ENCODE measurements at places on chromosomes 5 and 9.

DNA sequence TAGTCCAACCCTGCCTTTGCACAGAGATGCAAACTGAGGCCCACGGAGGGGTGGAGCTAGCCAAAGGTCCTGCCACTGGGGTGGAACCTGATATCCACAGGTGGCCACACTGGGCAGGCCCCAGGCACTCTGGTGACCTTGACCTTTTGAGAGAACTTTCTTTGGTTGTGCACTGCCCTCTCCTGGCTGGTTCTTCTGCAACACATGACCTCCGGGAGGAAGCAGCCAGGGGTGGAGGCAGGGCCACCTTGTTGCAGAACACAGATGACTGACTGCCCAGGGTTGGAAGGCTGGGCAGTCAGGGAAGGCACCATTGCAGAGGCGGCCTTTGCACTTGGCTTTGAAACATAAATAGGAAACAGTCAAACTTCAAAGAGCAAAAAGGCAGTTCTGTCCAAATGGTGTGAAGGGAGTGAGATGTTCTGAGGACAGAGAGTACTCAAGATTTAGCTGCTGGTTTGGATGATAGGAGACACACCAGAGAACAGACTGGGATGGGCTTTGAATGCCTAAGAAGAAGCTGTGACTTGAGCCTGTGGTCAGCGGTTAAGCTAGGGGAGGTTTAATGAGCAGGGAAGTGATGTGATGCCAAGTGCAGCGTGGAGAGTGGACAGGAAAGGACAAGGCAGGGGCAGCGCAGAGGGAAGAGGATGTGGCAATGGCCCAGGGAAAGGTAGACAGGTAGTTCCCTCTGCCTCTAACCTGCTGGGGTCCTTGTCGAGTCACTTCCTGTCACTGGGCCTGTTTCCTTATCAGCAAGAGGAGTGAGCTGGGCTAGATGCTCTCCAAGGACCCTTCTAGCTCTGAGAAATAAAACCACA, 6.8 kb upstream of the TCOF1 start:
- DNase-seq, result peak; percentile 13

GRCh38 chr5:98604301-98604700, 169.2 kb upstream of the RGMB start:
- no peak for DNase-seq

GRCh38 chr5:6759983-6760382, 46.8 kb downstream of the TENT4A start:
- no peak for DNase-seq

GRCh38 chr9:125541840-125542243, 165.2 kb downstream of the MAPKAP1 start:
- no peak for DNase-seq

- no peak for DNase-seq
Observed at GRCh38 chr5:108629779-108630528, 117.7 kb upstream of the FER start.

DNA sequence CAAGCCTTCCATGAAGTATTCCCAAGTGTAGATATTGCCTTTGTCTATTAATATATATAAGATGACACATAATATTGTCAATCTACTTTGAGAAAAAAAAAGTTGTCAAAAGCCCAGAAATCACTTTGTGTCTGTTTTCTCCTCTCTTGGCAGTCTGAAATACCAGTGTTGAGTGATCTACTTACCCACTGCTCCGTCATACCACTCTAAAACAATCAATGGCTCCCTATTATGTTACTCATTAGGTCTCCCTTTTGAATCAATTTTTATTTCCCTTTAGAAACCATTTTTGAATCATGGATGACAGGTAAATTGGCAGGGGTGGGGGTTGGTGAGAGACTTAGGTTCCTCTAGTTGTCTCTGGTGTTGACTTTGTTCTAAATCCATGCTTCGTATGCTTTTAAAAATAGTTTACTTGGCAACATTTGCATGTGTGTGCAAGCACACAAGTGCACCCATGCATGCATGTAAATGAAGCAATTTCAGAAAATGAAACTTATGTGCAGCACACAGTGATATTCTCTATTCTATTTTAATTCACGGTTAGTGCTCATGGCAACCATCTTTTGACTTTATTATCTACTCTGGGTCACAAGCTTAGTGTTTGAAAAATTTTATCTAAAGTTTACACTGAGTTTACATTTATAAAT, 378.9 kb downstream of the RAB3C start:
- no peak for DNase-seq

GRCh38 chr5:180130876-180131740, 59.5 kb upstream of the RNF130 start:
- DNase-seq, result no peak

- DNase-seq, result no peak
Observed at GRCh38 chr5:34562791-34563190, 93.3 kb upstream of the RAI14 start.

GRCh38 chr5:38291355-38291754, 33.0 kb downstream of the EGFLAM start:
- DNase-seq, result no peak

DNA sequence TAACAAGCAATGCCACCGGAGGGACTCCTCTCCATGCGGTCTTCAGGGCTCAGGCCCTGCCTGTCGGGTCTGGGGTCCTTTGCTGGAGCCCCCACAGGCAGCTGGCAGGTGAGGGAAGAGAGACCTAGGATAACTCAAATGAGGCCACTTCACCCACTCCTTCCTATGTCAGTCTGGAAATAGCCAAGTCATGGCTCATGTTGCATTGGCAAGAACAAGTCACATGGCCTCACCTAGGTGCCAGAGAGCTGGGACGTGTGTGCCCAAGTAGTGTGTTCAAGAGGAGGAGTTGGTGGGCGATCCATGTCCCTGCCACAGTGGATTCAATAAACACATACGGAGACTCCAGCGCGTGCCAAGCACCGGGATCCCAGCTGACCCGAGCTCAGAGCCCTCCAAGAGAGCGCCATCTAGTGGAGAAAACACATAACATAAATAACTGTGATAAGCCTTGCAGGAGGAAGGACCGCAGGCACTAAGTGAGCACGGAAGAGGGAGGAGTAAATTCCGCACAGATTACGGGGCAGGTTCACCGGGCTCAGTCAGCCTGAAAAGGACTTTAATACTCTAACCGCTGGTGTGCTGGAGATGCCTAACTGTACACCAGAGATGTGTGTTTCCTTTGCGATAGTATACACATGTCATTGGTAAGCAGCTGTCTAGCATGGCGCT, 580.8 kb downstream of the CCDC171 start:
- no peak for DNase-seq

DNA sequence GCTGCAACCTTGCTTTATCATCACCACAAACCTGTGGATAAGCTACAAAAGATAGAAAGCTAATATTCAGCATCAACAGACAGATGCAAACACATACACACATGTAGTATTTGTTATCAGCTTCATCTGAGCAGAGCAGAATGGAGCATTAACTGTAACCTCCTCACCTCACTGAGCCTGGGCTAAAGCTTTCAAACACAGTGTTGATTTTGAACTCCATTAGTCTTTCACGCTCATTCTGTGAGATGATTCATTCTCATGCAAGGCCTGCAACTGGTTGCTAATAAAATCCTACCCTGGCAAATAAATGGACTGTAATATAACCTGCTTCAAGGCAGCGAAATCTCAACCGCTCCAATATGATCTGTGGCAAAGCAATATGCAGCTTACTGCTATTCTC, 1360.6 kb upstream of the ACO1 start:
- DNase-seq, result no peak

- no peak for DNase-seq
Observed at GRCh38 chr5:109450129-109450877, 40.5 kb upstream of the PJA2 start.

- DNase-seq, result no peak
Observed at GRCh38 chr9:92718086-92719001, 46.3 kb downstream of the BICD2 start.

DNA sequence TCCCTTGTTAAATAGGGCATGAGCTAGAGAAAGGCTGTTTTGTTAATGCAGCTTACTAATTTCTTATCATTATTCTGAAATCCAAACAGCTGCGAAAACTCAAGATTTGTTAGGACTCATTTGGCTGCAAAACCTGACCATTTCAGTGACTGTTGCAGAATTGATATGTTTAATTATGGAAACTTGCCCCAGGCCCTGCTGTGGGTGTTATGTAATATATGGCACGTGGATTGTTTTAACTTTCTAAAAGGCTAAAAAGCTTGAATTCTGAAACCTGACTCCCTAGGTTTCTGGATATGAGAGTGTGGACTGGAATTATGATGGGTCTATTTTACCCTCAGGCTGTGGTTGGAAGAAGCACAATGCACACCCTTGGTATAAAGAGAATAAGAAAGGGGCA, 4.4 kb downstream of the IL9 start:
- no peak for DNase-seq

- no peak for DNase-seq
Observed at GRCh38 chr5:113147101-113147508, 170.5 kb downstream of the DCP2 start.

GRCh38 chr9:93198117-93198837, 14.3 kb downstream of the WNK2 start:
- DNase-seq, result no peak

DNA sequence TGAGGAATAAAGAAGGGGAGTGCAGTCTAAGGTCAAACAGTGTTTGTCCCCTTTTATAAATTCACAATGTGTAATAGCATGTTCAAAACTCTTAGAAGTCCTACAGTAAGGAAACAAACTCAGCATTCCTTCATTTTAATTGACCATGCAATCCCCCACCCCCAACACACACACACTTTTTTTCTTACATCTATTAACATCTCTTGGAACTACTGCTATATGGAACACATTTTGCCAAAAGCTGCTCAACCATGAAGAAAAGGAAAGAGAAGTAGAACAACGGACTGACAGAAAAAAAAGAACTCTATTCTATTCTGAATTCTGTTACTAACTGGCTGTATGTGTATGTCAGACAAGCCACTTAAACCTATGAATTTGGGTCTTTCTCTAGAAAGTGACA, 2.8 kb upstream of the CTNNAL1 start:
- no peak for DNase-seq

DNA sequence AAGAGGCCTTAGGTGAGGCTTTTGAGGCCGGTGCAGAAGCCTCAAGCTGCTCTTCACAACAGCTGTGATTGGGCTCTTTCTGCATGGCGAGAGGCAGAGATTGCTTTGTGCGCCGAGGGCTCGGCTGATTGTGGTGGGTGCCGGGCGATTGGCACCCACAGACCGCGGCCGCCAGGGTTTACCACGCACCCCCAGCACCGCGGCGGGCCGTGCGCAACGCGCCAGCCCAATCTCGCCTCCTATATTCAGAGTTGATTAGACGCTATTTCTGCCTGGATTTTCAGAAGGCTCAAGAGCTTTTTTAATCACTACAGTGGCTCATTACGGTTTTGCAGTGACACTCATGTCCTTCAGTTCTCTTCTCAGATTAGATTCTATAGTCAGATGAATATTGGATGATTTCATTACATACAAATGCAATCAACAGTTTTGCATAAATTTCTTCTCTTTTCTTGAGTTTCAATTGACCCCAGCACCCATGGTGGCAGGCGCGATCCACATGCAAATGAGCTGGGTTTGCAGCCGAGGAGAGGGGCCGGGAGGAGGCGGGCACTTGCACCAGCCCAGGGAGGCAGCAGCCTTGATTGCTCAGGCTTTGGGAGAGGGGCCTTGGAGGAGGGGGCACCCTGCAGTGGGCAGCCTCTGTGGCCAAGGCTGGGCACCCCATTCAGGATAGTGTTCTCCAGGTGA, 33.8 kb upstream of the PTGS1 start:
- no peak for DNase-seq

DNA sequence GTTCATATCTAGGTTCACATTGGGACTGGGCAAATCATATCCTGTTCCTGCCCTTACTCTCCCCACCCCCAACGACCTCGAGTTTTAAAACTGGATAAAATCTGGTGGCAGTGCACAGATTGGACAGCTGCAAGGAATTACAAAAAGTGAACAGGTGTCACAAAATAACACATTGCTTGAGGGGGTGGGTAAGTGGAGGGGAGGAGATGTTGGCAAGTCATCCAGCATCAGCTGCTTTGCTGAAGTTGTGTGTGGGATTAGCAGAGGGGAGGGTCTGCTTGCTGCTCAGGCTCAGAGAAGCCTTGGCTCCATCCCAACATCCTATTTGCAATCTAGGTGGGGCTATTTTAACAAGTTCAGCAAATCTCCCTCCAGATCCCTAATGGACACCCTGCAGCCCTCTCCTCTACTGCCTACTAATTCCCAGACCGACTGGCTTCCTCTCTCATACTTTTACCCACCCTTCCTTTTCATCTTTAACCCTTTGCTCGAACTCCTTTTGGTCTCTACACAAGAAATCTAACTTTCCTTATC, 39.8 kb upstream of the SLC24A2 start:
- no peak for DNase-seq

DNA sequence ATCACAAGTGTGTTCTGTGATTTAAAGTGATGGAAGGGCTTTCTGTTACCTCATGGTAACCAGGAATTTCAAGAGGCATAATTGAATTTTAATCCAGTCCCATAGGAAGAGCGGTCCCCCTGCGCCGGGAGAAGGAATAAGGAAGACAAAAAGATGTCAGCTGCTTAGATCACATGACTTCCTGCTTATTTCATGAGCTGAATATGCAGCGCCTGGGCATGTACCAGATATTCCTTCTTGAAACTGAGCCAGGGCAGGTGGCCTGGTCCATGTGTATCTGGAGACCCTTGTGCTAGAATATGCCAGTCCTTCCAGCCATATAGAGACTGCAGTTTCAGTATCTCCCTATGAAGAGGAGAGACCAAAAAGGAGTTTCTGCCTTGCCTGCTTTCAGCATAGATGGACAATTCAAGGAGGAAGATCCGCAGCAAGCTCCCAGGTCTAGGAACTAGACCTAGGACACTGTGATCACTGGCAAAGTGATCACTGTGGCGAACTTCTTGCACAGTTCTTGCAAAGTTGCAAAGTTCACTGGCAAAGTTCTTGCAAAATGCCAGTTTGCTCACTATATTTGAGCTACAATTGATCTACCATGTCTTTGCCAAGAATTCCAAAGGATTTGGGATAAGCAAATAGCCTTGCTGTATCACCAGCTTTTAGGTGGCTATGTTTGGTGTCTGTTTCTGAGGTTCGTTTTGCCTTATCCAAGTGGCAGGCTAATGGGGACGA, 102.9 kb upstream of the PHYKPL start:
- no peak for DNase-seq

DNA sequence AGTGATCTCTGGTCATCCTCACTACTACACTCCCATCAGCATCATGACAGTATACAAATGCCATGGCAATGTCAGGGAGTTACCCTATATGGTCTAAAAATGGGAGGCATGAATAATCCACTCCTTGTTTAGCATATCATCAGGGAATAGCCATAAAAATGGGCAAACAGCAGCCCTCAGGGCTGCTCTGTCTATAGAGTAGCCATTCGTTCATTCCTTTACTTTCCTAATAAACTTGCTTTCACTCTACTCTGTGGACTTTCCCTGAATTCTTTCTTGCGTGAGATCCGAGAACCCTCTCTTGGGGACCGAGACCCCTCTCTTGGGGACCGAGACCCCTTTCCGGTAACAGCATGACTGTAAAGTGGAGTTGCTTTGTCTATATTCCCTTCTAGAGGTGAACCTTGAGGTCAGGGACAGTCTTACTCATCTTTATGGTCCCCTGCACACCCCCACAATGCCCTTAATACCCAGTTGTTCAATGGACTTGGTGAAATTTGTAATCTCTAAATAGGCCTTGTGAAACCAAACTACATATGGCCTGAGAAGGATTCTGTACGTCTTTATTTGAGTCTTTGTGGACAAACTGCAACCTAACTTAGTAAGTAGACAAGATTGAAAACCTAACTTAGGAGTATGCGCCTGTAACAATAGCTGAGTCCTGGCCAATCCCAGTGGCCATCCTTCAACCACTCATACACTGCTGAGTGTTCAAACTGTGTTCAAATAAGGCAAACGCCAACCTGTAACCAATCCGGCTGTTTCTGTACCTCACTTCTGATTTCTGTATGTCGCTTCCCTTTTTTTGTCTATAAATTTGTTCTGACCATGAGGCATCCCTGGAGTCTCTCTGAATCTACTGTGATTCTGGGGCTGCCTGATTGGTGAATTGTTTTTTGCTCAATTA, 32.3 kb upstream of the UBTD2 start:
- DNase-seq, result no peak
